Activated naive CD8-positive, alpha-beta T cell treated with anti-CD3 and anti-CD28 coated beads, Interleukin-2, amount 50 U/mL, for 16 hours (primary cell): ENCODE measurements at places on chromosomes 3 and 15.

- no peak for DNase-seq
These were observed 14.2 kb upstream of the RPP14 start for GRCh38 chr3:58291671-58292338.

GRCh38 chr3:179671747-179672242 lies 19.0 kb downstream of the USP13 start:
- DNase-seq: no peak

DNA sequence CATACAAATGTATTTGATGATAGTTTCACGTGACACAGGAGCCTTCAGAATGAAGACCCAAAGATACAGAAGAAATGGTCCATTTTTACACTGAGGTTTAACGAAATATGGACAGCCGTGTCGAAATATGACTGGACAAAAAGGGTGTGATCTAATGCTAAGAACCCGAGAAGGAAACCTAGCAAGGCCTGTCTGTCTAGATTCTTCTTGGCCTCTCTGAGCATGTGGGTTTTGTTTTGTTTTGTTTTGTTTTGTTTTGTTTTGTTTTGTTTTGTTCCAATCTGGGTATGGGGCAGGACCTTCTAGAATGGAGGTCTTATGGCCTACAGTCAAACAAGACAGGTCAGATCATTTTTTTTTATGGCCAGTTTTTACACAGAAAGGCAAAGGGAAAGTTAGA lies 242.7 kb upstream of the STT3B start:
- no peak for DNase-seq

DNA sequence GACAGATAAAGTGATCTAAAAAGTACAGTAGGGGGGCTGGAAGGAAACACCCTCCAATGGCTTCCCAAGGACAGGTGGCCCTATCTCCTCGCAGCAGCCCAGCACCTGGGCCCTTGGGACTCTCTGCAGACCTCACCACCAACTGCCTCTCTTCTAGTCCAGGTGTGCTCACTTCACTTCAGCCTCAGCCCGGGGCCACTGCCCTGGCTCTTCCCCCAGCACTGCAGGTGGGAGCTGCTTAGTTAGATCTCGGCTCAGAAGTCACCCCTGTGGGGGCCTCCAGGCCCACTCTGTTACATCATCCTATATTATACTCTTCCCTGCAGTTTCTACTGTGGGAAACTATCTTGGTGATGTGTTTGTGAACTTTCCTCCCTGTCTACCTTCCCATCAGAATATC lies 2.0 kb downstream of the KLF15 start:
- DNase-seq: no peak

DNA sequence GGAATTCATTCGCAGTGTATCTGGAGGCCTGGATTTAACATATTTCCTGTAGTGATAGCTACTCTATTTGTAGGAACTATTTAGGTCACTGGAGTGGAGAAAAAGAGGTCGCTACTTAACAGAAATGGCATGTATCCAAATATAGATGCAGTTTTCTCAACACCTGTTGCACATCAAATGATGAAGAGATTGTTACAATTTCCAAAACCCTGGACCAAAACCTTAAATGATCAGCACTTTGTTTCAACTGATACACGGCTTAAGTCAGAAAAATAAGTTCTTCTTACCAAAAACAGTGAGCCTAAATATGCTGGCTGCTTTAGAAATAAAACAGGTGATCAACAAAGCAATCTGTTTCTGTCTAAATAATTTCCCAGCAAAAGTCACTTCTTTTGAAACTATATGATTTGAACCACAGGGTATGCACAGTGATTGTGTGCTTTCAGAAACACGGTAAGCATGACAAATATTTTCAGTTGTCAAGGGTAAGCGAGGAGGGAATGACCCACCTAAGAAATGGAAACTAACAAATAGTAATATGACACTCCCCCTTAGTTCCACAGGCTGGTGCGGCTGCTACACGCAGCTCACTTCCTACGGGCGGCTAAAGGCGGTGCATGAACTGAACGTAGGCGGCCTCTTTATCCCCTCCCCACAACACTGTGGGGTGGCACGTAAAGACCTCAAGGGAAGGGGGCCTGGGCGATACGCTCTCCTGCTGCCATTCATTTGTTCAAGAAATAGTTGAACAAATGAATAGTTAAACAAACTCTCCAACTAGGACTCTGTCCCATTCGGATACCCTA lies 1.1 kb downstream of the EHD4 start:
- peak; percentile 47 for DNase-seq

- no peak for DNase-seq
These were observed 34.6 kb downstream of the CRABP1 start for GRCh38 chr15:78374436-78375393.

GRCh38 chr3:193620057-193620456 lies 27.0 kb downstream of the OPA1 start:
- DNase-seq: no peak

DNA sequence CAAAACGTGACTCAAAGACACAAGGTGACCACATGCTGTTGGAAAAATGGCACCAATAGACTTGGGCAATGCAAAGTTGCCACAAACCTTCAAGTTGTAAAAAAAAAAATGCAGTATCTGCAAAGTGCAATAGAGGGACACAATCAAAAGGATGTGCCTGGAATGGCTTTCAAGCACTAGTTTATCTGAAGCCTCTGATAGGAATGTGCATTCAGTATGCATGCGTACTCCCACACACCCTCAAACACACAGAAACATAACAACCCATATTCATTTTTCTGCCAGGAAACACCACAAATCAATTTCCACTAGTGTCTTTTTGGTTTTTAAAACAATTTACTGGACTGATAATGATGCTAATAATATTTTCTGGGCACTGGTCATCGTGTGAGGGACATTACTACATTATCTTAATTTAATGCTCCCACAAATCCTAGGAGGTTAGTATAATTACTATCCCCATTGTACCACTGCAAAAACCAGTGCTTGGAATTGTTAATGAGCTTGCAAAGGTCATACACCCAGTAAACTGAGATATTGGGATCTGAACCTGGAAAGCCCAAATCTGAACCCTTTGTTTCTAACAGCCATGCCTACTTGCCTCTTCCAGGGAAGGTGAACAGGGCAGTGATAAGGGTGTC lies 298.7 kb downstream of the MAGI1 start:
- no peak for DNase-seq

DNA sequence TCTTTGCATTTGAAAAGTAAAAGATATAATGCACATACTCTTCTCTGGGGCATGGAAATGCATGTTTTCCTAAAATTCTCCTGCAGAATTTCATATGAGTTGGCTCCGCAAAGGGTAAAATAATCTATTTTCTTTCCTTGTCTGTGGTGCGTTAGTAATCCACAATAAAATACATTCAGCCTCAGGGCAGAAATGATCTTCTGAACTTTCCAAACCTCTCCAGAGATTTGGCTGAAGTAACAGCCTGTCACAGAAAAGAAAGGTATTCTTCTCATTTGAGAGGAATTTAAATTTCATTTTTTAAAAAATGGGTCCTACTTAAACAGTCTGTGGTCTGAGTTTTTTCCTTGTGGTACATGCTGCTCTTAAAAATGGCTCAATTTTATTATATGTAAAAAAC lies 182.7 kb upstream of the DCBLD2 start:
- no peak for DNase-seq
